Sigmoid colon (tissue), 7 donors: ENCODE measurements at places on chromosomes 2 and 18.

DNA sequence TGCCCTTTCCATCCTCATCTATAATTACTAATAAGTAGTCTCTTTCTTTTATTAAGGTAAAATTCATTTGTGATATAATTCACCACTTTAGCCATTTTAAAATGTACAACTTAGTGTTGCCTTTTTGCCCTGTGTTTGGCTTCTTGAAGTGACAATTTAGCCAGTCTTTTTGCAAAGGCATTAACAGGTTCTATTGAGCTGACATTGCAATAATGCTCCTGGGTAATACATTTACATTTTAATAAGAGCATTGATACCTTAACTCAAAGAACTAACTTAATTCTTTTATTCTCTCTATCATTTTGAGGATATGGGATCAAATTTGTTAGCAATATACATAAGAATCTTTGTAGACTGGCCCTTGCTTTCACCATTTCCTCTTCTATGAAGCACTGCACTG lies 242.3 kb downstream of the LRRTM1 start:
- DNase-seq, result no peak

GRCh38 chr18:59022167-59022945 lies 117.3 kb upstream of the SEC11C start:
- DNase-seq, result no peak

- no peak for DNase-seq
These were observed 9.3 kb upstream of the NARS1 start for GRCh38 chr18:57630754-57631595.

GRCh38 chr2:10410001-10410822 lies 37.9 kb downstream of the ODC1 start:
- DNase-seq, result no peak

DNA sequence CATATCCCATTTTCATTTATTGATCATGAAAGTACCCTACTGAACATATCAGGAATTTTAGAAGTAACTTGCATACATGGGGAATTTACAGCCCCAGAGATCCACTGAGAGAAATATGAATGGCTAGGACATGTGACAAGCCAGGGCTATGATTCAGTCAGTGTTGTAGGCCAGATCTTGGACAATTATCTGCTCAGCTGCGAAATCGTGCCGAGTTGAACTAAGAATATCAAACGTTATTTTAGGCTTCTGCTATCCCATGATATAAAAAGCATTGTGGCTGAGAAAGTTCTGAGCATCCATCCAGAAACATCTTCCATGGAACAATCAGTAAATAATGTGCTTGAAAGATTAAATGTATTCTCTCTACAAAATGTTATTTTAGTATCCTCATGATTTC lies 85.7 kb upstream of the UNC80 start:
- DNase-seq, result no peak

DNA sequence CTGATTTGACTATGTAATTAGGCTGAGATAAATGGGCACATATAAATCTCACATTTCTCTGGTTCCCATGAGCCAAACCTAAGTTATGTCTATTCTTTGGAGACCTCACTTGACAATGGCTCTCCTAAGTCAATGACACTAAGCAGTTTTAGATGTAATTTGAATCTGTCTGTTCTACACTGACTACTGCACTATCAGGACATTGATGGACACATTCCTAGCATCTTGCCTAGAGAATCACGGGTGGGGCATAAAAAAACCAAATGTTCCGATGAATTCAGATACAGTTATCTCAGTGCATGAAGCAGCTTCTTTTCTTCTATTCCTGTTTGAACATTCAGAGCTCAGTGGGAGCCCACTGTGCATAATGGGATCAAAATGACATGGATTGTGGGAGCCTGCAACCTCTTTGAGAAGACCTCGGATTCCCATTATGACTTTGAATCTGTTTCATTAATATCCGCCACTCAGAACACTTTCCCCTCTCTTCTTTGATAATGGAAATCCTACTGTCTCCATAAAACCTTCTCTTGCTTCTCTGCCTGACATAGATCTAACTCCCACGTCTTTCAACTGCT lies 110.8 kb downstream of the FSHR start:
- DNase-seq, result no peak

- DNase-seq, result no peak
These were observed 1.6 kb downstream of the ADCY3 start for GRCh38 chr2:24918326-24919036.

DNA sequence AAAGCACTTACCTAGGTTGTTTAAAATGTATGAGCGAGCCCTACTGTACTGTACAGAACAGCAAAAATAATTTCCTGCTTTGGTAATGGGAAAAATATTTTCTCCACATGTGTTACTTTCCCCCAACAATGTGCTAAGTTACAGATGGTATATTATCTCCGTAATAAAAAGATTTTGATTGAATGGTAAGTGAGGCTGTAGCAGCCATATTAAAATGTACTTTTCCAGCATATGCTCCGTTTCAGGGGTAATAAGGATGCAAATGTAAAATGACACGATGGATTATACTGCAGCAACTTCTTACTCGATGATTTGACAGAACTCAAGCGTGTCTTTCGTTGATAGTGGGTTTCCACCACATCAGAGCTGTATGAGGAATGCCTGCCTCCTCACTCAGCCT lies 50.5 kb downstream of the OSBPL6 start:
- DNase-seq, result no peak

GRCh38 chr18:55111271-55111670 lies 152.0 kb upstream of the CCDC68 start:
- no peak for DNase-seq

- DNase-seq, result no peak
These were observed 225.3 kb upstream of the AGAP1 start for GRCh38 chr2:235268535-235268934.

- no peak for DNase-seq
These were observed 155.0 kb upstream of the SRD5A2 start for GRCh38 chr2:31735716-31736115.

- DNase-seq, result no peak
These were observed 59.2 kb downstream of the LYPD6 start for GRCh38 chr2:149389506-149390167.

DNA sequence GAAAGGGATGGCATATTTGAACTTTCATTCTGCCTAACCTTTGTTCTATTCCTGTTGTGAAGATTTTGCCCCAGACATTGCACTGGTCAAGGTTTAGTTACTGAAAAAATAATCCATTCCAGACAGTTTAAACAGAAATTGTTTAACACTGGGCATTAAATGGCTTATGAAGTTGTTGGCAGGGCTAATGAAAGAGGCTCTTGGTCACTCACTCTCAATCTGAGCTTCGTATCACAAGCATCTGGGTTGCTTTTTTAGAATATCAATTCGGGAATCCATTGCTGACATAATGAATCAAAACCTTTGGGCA lies 8.0 kb upstream of the ACYP2 start:
- DNase-seq, result no peak

DNA sequence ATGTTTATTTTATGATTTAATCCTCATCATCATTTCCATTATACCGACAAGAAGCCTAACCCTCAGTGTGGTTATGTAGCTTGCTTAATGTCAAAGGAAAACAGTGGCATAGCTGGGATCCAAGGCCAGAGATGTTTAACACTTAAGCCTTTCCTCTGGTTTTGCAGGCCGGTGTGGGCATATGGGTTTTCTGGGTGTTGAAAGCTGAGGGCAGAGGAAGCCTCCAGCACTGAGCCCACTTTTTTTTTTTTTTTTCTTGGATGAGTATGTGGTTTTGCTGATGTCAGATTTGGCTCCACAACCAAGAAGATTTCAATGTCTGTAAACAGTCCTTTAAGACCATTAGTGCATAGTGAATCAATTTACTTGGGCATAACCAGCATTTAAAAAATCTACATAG lies 41.3 kb downstream of the LHCGR start:
- DNase-seq, result no peak
